ENCODE measurements at places on chromosomes 3 and 15. TPM values are rescaled to one million over a fixed set of nuclear protein-coding genes. Genes with fewer than 3 reads are reported as not detected.

The GPR156 gene
- 0.28 TPM for total RNA-seq

The SH3BP5 gene
- 14.0 TPM for total RNA-seq

The P2RY14 gene
- total RNA-seq: not detected

GRCh38 chr3:34258271-34258998 is 460.0 kb downstream of the PDCD6IP start:
- no peak overlapping the region for H3K27ac ChIP-seq
- no peak for DNase-seq
- H3K36me3 ChIP-seq: no peaks in the 10 kb centered on the region
- no peak overlapping the region for H3K4me3 ChIP-seq

The MST1R gene
- total RNA-seq: not detected

DNA sequence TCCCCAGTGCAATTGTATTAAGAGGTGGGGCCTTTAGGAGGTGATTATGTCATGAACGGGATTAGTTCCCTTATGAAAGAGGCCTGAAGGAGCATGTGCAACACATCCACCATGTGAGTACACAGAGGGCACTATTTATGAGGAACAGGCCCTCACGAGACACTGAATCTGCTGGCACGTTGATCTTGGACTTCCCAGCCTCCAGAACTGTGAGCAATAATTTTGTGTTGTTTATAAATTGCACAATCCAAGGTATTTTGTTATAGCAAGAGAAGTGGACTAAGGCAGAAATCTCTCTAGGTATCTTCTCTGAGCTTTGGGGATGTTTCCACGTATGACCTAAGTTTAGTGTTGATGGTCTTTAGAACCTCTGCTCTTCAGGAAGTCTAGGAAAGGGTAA is 149.3 kb upstream of the CBLB start:
- H3K4me3 ChIP-seq: no peak overlapping the region
- H3K27me3 ChIP-seq: no peaks in the 10 kb centered on the region
- H3K4me1 ChIP-seq: no peaks in the 10 kb centered on the region
- no peaks in the 10 kb centered on the region for H3K36me3 ChIP-seq

GRCh38 chr3:35677797-35678196 is 38.5 kb downstream of the ARPP21 start:
- DNase-seq: no peak
- no peaks in the 10 kb centered on the region for H3K4me1 ChIP-seq
- no peaks in the 10 kb centered on the region for H3K27me3 ChIP-seq
- no peak overlapping the region for H3K27ac ChIP-seq
- H3K4me3 ChIP-seq: no peak overlapping the region

DNA sequence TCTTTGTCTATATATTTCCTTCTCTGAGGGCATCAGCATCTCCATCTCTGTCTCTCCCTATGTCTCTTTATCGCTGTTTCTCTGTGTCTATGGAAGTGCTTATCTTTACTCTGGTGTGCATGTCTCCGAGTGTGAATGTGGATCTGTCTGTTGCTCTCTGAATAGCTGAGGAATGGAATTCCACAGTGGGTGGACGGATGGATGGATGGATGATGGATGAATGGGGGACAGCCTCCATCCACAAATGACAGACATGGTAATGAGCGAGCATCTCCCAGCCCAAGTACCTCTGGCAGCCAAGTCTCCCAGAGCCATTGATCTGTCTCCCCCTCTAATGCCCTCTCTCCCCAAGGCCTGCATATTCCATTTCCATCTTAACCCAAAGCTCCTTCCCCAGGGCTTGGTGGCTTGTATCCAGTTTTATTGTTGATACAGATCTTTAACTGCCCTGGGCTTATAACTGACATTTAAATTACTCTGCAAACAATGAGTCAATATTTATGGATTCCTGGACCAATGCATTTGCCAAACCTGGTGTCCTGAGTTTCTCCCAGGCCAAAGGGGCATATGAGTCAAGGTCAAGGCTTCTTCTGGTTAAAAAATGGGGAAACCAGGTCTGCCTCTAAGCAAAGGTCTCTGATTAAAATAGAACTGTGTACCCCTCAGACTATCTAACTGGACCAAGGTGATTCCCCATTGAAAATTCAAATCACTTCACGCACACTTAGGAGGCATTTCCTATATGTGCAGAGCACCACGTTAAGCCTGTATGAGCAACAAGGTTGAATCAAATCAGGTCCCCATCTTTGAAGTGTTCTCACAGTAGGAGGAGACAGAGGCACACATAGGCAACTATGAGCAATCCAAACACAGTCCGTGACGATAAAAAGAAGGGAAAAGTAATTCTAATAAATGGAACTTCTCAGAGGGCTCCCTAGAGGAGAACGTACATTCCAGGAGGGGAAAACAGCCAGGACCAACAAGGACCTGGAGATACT is 109.9 kb downstream of the TLE3 start:
- H3K4me1 ChIP-seq: no peaks in the 10 kb centered on the region
- no peak overlapping the region for H3K27ac ChIP-seq
- no peaks in the 10 kb centered on the region for H3K36me3 ChIP-seq
- H3K4me3 ChIP-seq: no peak overlapping the region
- peaks cover 78% of the 10 kb centered on the region for H3K27me3 ChIP-seq
- no peak for DNase-seq

The KLHL6 gene
- total RNA-seq: not detected

DNA sequence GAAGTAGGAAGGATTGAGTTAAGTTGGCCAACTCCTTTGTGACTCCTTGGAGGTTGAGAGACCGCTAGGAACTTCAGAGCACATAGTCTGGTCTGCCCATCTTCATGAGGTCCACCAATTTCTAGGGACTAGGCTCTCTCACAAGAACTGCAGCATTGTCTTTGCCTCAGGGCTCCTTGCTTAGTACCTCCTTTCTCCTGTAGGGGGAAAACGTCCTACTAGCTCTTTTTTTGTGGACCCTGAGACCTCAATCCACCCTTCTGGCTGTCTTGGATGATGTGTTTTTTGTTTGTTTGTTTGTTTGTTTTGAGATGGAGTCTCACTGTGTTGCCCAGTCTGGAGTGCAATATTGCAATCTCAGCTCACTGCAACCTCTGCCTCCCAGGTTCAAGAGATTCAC is 21.6 kb downstream of the REC114 start:
- no peaks in the 10 kb centered on the region for H3K36me3 ChIP-seq
- H3K4me3 ChIP-seq: no peak overlapping the region
- peaks cover 5% of the 10 kb centered on the region for H3K27me3 ChIP-seq
- DNase-seq: no peak
- no peaks in the 10 kb centered on the region for H3K4me1 ChIP-seq
